Stimulated activated CD4-positive, alpha-beta T cell treated with anti-CD3 and anti-CD28 coated beads, Interleukin-1b, Interleukin-23, amount 100 ng/mL, for 48 hours (primary cell): ENCODE measurements at places on chromosomes 2 and 18.

DNA sequence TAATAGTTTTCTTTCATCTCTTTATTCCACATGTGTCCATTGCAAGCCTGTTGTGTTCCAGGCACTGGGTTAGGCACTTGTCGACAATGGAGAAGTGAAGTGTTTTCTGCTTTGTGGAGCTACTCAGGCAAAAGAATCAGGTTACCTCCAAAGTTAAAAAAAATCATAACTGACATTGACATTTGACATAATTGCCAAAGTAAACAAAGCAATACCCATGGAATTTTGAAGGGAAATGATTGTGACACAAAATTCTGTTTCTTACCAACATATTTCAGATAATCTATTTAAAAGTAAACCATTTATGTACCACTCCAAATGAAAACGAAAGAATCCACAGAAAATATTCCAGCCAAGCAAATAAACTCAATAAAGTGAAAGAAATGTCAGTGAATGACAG is 6.4 kb upstream of the TGFA start:
- no peak for DNase-seq

DNA sequence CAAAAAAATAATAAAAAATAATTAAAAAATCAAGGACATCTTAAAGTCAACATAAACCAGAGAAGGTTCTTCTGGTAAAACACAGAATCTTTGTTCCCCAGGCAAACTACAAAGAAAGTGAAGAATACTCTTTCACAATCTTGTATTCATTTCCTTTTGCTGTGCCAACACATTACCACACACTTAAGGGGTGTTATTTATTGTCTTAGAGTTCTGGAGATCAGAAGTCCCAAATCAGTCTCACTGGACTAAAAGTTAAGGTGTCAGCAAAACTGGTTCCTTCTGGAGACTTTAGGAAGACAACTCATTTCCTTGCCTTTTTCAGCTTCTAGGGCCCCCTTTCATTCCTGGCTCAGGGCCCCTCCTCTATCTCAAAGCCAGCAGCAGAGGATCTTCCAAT is 12.2 kb upstream of the CAB39 start:
- no peak for DNase-seq

GRCh38 chr2:44522846-44523245 is 161.1 kb downstream of the CAMKMT start:
- DNase-seq = no peak

- no peak for DNase-seq
Measured at GRCh38 chr18:22417496-22418188, at the start of gene CTAGE1. Gene CTAGE1, minus strand, starts transcription at chr18:22417915. Its CDS starts 104 bp downstream, at chr18:22417811.

- DNase-seq = no peak
Measured at GRCh38 chr2:22683914-22684313, 701.1 kb upstream of the KLHL29 start.

- no peak for DNase-seq
Measured at GRCh38 chr18:34806527-34806926, 96.4 kb downstream of the DTNA start.

DNA sequence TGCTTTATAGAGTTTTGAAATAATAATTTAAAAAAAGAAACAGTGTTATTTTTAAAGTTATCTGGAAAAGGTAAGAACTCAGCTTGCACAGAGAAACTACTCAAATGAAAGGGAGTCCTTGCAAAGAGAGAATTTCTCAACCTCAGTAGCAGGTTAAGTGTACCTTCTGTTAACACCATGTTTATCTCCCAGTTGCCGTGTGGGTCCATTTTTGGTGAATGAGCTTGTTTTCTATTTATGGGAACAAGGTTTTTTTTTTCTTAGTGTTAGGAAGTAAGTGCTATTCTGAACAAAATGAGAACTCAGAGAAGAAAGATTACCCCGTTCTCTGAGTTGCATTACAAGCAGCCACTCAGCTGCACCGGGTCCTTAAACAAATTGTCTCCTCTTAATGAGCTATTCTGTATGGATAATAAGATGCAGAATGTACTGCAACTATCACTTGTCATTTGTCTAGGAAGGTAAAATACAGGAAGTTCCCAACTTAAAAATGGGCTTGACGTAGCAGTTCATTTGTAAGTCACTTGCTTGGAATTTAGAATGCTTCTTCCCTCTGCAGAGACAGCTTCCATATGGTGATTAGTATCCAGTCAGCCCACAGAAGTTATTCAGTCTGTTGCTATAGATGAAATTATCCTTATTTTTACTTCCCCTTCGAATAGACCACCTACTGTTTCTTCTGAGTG is 74.9 kb downstream of the LTBP1 start:
- DNase-seq = no peak

DNA sequence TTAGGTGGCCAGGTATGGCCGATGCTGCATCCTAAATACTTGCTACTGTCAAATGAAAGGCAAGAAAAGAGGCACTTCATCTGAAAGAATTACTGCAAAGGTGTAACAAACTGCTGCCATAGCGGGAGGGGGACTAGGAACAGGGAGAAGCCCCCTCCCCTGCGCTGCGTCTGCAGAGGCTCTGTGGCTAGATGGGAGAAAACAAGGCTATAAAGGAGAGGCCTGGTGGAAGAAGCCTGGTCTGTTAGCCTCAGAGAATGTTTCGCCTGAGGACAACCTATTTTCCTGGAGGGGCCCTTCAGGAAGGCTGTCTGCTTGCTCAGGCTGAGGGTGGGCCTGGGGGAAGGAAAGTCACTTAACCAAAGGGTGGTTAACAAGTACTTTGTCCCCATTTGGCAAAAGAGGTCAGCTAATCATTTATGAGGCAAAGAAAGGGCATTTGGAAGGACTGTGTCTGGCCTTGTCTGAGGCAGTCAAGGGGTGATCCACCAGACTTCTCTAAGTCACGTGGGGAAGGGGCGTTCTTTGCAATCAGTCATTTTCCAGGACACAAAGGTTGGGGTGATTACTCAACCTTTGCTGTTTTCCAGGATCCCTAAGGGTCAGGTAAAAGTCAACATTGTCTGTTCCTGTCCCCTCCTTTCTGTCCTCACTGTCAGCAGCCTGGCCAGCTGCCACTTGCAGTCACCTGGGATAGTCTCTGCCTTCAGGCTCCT is 103.0 kb upstream of the TMEM200C start:
- no peak for DNase-seq

- DNase-seq = no peak
Measured at GRCh38 chr2:111246620-111247061, 125.9 kb downstream of the BCL2L11 start.
